Activated CD8-positive, alpha-beta memory T cell treated with anti-CD3 and anti-CD28 coated beads for 24 hours (primary cell): ENCODE measurements at places on chromosomes 3 and 15.

DNA sequence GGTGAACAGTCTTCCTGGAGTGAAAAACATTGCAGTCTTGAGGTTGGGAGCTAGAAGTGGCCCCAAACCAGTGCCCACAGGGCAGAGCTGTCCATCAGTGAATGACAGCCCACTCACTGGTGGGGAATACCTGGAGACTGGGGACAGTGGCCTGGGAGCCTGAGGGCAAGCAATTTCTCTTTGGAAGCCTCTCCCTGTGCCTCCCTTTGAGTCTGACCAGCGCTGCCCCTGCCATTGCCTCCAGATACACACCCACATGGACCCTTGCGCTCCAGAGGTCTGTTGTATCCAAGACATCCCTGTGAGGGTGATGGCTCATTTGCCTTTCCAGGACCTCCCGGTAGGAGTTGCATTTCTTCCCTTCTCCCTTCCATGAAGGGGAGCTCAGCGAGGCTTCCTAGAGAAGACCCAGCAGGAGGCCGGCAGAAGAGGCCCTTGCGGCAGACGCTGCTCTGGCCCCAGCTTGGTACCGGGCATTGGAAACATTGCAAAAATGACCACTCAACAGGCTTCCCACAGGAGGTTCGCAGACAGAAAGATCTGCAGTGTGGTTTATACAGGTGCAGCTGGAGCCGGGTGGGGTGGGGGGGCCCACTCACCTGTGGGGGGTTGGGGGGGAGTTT is 38.5 kb downstream of the KLF13 start:
- DNase-seq = no peak

DNA sequence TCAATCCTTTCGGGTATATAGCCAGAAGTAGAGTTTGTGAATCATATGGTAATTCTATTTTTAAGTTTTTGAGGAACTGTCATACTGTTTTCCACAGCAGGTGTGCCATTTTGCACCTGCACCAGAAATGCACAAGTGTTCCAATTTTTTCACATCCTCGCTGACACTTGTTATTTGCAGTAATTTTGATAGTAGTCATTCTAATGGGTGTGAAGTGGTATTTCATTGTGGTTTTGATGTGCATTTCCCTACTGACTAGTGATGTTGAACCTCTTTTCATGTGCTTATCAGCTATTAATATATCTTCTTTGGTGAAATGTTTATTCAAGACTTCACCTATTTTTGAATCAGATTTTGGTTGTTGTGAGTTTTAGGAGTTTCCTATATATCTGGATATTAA is 29.1 kb downstream of the GRM2 start:
- no peak for DNase-seq

- no peak for DNase-seq
These were observed 179.2 kb downstream of the EDEM1 start for GRCh38 chr3:5366746-5367145.

DNA sequence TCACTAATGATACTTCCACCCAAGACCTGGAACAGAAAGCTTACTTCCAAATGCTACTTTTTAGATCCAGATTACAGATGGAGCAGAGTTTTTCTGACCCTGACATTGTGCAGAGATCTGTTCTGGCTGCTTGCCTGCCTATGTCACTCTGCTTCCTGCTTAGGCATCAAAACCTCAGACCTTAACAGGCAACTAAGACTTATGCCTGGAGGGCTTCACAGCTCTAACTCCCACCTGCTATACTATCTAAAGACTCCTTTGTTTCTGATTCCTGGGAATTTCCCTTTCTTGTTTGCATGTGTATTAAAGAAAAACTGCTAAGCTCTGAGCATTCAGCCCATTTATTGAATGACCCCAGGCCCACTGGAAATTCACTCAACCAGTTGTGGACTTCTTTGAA is 157.4 kb upstream of the NPHP3 start:
- DNase-seq = no peak

GRCh38 chr3:183967693-183968092 is 50.0 kb downstream of the ABCC5 start:
- DNase-seq = no peak

GRCh38 chr3:46866032-46866595 is 2.9 kb upstream of the MYL3 start:
- DNase-seq = no peak

GRCh38 chr3:100563652-100564211 is 45.7 kb upstream of the ADGRG7 start:
- no peak for DNase-seq

- DNase-seq = no peak
These were observed 345.7 kb upstream of the RBMS3 start for GRCh38 chr3:28935146-28935545.

GRCh38 chr15:62021991-62022600 is 38.2 kb downstream of the VPS13C start:
- DNase-seq = no peak

GRCh38 chr15:88664151-88664778 is 25.4 kb downstream of the ISG20 start:
- DNase-seq = no peak

- DNase-seq = no peak
These were observed 7.0 kb downstream of the LAMP3 start for GRCh38 chr3:183155499-183155898.
